ENCODE measurements at places on chromosomes 3 and 15. TPM values are rescaled to one million over a fixed set of nuclear protein-coding genes. Genes with fewer than 3 reads are reported as not detected.

Gene SCN5A
- total RNA-seq: not detected

DNA sequence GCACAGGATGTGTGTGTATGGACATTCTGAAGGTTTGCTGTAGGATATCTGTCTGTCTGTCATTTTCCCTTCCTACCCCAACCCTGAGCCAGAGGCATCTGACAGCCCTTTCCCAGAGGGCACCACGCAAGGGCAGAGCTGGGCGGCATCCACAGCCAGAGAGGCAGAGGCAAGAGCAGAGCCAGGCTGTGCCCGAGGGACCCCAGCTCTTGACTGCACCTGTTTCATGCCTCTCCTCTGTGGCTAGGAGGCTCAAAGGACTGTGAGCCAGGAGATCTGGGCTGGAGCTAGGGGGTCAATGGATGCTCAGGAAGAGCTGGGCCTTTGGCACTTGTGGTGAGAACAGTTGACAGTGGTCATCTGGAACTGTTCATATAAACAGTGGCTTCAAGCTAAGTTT, 4.8 kb upstream of the APEH start:
- DNase-seq: no peak

DNA sequence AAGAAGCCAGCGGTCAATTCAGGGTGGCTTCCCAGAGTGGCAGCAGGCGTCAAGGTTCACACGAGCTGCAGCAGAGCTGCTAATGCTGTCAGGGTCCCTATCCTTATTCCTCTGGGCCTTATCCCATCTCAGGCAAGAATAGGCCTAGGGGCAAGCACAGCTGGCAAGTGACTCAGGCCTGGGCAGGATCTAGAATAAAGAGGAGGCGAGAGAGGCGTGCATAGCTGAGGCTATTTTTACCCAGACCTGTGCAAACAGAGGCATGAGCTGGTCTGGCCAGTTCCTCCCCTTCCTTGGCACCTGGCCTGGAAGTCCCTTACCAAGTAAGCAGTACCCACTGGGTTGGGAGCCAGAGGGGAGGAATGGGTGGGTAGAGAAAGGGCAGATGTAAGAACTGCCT, 12.2 kb upstream of the VIPR1 start:
- DNase-seq: no peak

Gene SKOR1
- total RNA-seq: 2.1 TPM

DNA sequence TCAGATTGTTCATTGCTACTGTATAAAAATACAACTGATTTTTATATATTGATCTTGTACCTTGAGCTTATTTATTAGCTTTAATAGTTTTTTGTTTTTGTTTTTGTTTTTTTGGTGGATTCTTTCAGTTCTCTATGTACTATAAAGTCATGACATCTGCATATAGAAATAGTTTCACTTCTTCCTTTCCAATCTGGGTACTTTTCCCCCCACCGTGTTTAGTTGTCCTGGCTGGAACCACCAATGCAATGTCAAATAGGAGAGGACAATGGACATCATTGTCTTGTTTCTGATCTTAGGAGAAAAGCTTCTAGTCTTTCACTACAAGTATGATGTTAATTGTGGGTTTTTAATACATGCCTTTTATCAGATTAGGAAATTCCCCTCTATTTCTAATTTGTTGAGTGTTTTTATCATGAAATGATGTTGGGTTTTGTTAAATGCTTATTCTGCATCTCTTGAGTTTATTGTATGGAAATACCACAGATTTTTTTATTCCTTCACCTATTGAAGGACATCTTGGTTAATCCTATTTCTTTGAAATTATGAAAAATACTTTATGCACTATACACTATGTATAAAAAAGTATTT, 2.8 kb upstream of the XCR1 start:
- no peak for DNase-seq

Gene GMPS
- 45.4 TPM for total RNA-seq

Gene POPDC2
- 6.2 TPM for total RNA-seq

- DNase-seq: no peak
Measured at GRCh38 chr15:94503293-94503692, 271.9 kb downstream of the MCTP2 start.

- DNase-seq: no peak
Measured at GRCh38 chr15:47366884-47367283, 350.4 kb upstream of the SEMA6D start.

DNA sequence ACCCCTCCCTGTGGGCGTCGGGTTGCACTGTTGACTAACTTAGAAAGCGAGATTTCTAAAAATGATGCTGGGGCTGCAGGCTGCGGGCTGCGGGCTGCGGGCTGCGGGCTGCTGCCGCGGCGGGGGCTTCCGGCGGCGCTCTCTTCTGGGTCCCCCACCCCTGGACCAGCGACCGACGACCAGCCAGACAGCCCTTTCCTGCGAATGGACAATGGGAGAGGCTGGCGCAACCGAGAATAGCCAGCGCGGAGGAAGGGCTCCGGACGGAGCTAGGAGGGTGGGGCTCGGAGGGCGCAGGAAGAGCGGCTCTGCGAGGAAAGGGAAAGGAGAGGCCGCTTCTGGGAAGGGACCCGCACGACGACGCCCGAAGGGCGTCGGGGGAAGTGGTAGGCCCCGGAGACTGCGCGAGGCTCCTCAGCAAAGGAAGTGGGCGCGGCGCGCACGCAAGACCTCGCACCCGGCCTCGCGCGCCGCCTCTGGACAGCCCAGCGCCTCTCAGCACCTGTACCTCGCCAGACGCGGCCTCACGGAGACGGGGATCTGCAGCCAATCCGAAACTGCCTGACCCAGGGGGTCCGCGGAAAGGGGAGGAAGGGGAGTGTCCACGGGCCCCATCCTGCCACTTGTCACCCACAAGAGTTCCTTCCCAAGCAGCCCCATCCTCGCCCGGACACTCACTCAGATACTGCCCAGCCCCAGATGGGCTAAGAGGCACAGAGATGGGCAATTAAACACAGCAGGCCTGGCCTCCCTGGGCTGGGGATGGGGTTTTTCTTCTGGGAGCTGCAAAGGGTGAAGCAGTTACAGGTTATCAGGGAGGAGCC, 70.7 kb downstream of the SLC12A8 start:
- DNase-seq: peak; percentile 86

DNA sequence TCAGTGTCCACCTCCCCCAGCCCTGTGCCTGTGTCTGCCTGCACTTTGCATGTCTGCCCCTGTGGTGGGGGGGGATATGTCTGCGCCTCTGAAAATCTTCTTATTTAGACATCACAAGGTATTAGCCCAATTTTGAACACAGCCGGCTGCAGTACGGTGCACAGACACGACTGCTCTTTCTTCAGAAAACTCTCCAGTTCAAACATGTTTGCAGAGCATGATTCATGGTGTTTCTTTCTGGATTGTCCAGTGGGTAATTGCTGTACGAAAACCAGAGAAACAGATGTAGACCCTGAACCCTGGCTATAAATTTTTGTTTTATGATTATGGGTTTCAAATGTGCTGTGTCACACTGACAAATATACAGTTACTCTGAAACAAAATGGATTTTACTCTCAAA, 3.4 kb upstream of the RARB start:
- DNase-seq: no peak

DNA sequence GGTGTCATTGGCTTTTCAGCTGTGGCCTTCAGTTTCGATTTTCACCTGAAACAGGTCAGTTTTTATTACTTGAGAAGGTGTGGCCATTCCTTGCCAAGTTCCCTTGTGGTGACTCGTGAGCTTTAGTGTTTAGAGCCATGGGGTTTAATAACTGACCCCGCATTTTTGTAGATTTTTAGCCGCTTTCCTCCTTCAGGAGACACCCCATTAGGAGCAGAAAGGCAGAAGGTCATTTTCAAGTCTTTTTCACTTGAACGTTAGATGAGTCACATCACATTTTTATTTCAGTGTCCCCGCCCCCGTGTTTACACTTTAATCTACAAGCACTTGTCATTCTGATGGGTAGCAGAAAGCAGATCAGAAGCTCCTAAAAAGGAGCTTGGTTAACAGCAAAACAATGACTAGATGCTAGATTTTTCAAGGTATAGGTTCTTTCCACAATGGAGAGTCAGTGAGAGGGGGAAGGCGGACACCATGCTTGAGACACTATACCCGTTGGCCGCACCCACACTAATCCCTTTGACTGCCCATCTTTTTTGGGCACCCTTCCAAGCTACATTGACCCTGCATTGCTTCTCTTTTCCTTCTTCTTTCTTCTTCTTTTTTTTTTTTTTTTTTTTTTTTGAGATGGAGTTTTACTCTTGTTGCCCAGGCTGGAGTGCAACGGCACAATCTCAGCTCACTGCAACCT, 132.7 kb downstream of the GHSR start:
- no peak for DNase-seq

- no peak for DNase-seq
Measured at GRCh38 chr15:32222716-32223115, 180.4 kb downstream of the GOLGA8K start.

Gene IGDCC3
- not detected for total RNA-seq

GRCh38 chr3:124663690-124664089, 66.6 kb upstream of the UMPS start:
- no peak for DNase-seq

DNA sequence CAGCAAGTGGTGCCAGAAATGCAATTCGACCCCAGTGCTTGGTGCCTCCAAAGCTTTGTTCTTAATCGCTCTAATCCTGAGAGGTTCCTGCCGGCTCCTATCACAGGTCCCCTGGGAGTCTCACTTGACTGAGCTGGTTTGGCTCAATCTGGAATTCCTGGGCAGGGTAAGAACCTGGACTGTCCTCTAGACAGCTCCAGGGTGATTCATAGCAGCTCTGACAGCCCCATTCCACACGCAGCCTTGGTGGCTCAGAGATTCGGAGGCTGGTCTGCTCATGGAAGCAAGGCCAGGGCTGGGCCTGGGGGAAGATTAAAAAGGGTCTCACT, 37.9 kb downstream of the MYO5C start:
- DNase-seq: no peak

Gene SRGAP3
- total RNA-seq: 14.9 TPM

GRCh38 chr3:146325170-146325569, 74.3 kb upstream of the PLSCR4 start:
- DNase-seq: no peak

GRCh38 chr15:47411733-47412132, 305.6 kb upstream of the SEMA6D start:
- DNase-seq: no peak

- DNase-seq: no peak
Measured at GRCh38 chr3:118977118-118977517, 57.5 kb downstream of the IGSF11 start.

Gene DAZL
- not detected for total RNA-seq

DNA sequence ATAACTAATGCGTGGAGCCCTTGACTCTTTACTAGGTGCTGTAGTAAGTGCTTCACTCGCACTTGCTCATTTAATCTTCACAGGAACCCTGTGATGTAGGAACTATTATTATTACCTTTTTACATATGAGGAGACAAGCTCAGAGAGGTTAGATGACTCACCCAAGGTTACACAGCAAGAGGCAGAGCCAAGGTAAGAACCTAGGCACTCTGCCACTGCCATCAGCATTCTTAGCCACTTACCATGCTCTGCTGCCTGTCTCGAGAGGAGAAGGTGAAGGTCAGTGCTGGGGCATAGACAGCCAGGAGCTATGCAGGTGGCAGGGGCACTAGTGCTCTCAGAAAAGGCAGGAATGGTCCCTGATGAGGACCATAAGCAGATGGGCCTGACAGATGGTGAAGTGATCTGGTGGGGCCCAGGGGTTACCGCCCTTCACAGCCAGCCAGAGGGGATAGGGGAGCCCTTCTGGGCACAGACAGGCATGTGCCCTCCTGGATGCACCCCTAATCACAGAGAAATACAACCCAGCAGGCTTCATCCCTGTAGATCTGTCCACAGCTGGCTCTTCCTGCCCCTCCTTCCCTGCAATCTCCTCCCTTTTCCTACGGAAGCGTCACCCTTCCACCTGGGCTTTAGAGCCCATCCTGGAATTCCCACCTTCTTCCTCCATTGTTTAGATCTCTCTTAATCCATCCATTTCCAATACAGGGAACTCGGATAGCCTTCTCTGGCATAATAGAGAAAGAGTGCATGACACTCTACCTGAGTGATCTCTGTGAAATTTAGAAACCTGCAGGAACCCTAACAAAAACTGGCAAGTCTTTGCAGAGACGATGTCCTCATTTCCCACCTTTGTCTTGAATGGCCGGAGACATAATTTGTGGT, 26.9 kb downstream of the ABTB1 start:
- DNase-seq: no peak

Gene GMPPB
- total RNA-seq: 28.9 TPM

DNA sequence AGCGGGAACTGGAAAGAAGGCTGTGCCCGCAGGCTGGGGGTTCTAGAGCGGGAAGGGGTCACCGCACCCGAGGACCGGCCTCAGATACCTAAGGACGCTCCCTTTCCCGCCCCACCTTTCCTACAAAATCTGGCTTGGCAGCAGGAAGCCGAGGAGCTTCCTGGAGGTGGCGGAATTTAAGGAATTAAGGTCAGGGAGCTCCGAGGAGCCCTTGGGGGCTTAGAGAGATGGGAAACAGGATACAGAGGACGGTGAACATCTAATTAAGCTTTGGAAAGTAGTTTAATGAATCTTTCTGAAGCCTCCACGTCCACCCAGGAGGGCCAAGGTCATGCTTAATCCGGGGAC, 507 bp upstream of the AP3B2 start:
- DNase-seq: no peak

DNA sequence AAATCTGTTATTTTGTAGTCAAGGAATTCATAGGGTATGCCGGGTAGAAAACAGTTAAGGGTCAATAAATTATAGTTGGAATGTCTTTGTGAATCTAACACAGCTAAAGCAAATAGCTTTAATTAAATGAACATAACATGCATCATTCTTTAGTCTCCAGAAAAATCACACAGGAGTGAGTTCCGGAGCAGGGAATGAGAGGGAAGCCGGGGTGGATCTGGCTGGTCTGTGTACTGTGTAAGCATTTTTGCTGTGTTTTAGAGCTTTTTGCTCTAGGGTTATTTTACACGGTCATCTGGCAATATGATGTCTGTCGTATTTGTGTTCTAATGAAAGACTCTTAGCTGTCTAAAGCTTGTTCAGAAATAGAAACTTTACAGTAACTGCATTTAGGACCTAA, 57.5 kb downstream of the MED12L start:
- DNase-seq: no peak

- peak; percentile 23 for DNase-seq
Measured at GRCh38 chr3:112908252-112908651, 61.6 kb upstream of the CD200R1L start.

DNA sequence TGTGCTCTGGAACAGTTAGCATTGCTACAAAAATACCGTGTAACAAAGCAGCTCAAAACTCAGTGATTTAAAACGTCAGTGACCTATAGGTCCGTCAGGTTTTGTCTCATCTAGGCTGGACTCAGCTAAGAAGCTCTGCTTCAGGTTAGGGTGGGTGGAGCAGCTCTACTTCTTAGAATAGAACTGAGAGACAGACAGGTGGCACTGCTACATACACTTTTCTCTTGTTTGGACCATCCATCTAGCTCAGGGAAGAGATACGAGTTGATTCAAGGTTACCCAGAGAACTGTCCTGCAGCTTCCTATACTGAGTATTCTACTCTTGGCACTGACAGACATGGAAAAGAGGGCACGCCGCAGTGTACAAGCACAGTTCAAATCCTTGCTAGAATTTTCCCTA, 456.1 kb downstream of the IGSF11 start:
- DNase-seq: no peak
